HEK293T (cell line): ENCODE measurements at places on chromosomes 1 and 21.

GRCh38 chr1:43812579-43812978, 105.2 kb downstream of the ST3GAL3 start:
- no peak for DNase-seq

- no peak for DNase-seq
Measured at GRCh38 chr1:13674377-13674776, 25.6 kb upstream of the PRDM2 start.

DNA sequence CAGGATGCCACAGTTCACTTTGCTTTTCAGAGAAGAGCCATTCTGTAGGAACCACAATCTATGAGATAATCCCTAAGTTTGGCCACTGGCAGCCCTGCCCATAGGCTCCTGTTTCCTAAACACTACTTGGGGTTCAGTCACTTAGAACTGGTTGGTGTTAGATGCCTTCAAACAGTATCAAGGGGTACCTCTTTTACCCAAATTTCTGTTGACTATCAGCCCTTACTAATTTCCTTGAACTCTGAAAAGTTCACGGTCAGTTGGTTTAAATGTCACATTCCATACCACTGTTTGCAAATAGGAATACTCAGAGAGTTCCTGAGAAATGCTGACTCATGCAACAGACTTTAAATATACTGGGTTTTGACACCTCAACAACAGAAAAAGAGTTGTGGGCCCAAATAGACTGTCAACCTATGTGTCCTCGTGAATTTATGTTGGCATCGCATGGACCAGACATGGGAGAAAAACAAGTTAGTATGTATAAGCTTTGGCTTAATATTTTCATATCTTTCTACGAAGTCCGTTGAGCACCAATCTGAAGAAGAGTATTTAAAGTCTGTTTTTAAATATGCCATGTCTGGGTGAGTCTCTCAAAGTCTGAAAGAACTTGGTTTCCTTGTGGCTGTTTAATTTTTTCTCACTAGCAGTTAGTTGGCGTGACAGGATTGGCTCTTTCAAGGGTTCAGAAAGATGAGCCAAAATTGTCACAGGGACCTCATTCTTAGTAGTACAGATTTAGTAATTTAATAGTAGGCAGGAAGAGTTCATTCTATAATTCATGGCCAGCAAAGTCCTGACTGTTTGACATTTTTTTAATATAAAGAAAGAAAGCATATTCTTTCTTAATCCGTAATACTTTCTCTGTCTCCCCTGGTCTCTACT, 56.5 kb upstream of the ZNF326 start:
- no peak for DNase-seq

DNA sequence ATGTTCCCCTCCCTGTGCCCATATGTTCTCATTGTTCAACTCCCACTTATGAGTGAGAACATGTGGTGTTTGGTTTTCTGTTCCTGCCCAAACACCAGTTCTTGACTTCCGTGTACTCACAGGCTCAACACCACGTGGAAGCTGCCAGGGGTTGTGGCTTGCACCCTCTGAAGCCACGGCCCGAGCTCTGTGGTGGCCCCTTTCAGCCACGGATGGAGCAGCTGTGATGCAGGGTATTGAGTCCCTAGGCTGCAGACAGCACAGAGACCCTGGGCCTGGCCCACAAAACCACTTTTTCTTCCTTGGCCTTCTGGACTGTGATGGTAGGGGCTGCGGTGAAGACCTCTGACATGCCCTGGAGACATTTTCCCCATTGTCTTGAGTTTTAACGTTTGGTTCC, 111.6 kb downstream of the SYT14 start:
- DNase-seq: no peak

DNA sequence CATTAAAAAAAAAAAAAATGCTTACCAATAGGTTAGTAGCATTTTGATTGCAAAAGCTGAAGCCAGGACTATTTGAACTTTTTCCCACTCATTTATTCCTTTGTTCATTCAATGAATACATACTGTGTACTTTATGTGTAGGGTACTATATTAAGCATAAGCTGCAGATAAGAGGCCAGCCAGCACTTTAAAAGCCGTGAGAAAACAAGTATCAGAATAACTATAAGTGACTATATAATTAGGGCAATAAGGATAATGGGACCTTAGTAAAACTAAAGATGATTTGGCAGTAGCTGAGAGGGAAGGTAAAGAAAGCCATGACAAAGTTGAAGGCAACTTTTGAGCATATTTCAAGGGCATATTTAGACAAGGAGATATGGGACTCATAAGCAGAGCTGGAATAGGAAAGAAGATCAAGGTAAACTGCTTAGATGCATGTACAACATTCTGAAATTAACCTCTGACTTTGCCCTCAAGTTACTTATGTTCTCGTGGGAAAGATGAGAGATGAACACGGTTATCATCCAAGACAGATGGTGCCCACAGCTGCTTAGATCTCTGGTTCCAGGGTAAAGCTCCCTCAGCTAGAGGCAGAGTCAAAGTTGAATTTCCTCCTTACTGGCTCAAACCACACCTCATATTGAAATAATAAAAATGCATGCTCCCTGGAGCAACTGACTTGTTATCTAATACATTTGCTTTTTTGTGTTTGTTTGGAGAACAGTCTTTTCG, 44.0 kb upstream of the FMO2 start:
- no peak for DNase-seq

- DNase-seq: no peak
Measured at GRCh38 chr1:94971491-94971924, 44.6 kb upstream of the CNN3 start.

DNA sequence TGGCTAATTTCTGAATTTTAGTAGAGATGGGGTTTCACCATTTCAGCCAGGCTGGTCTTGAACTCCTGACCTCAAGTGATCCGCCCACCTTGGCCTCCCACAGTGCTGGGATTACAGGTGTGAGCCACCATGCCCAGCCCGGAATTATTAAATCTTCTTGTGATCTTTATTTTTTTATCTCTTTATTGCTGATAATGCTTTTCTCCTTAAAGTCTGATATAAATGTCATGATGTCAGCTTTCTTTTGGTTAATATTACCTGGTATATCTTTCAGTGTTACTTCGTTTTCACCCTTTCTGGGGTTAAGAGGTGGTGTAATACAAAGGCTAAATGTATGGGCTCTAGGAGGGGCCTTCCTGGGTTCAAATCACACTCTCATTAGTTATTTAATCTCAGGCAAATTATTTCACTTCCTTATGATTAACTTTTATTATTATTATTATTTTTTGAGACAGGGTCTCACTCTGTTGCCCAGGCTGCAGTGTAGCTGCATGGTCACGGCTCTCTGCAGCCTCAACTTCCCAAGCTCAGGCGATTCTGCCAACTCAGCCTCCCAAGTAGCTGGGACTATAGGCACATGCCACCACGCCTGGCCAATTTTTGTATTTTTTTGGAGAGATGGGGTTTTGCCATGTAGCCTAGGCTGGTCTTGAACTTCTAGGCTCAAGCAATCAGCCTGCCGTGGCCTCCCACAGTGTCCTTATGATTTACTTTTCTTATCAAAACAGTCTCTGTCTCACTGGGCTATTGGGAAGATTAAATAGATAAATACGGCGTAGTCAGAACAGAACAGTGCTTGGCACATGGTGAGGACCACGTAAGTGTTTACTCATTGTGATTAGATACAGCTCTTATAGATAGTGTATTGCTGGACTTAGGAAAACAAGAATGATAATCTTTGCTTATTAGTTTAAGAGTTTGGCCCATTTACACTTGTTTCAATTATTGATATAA, 216.5 kb downstream of the URB2 start:
- no peak for DNase-seq

GRCh38 chr1:24936684-24937083, 6.6 kb upstream of the RUNX3 start:
- no peak for DNase-seq

GRCh38 chr1:77655431-77655974, 27.0 kb downstream of the ZZZ3 start:
- no peak for DNase-seq

GRCh38 chr1:156766298-156767100, 836 bp upstream of the PRCC start:
- no peak for DNase-seq

GRCh38 chr21:45033791-45034555, 40.4 kb upstream of the ADARB1 start:
- no peak for DNase-seq

DNA sequence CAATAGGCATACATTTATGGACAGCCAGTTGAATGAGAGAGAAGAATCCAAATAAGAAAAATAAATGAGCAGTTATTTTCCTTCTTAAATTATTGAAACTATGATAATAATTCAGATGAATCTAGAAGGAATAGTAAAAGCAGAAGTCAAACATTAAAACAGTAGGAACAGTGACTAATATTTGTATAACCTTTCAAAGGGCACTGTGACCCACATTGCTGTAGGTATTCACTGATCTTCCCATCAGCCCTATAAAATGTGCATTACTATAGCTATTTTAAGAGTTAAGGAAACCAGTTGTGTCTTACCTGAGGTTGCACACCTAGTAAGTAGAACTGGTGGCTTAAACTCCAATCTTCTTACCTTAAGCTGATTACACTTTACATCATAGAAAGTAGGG, 102.8 kb upstream of the ARTN start:
- no peak for DNase-seq

DNA sequence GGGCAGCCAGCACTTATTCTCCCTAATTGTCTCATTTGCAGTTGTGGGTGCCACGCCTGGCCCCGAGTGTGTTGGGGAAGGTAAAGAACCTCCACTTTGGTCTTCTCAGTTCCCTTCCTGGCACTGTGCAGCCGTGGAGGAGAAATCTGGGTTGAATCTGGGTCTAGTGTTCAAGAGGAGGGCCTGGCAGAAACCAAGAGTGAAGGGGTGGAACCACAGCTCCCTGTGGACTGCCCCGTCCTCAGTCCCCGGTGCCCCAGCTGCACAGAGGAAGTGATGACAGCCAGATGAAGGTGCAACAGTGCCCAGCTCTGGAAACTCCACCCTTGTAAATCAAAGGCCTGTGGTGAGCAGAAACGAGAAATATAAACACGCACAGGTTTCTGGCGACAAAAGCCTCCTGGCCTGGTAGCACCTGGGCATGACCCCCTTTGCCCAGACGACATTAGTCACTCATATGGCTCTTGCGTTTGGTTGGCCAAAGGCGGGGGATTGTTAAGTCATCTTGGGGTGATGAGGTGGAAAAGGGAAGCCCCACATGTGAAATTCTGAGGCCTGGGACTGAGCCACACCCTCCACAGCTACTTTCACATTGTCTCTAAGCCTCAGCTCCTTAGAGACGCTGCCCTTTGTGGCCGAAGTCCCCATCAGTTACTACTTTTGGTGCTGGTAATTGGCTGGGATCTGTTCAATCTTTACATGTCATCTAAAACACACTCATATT, 4.2 kb upstream of the ECE1 start:
- DNase-seq: no peak
